Activated CD8-positive, alpha-beta T cell treated with anti-CD3 and anti-CD28 coated beads, Interleukin-2, amount 10 ng/mL, durations not matched to agents 7 days and 5 days (primary cell): ENCODE measurements at places on chromosomes 16 and 17. TPM values are rescaled to one million over a fixed set of nuclear protein-coding genes. Genes with fewer than 3 reads are reported as not detected.
A peak's percentile ranks its signal among the peaks of the same experiment; 100 is the strongest.

DNA sequence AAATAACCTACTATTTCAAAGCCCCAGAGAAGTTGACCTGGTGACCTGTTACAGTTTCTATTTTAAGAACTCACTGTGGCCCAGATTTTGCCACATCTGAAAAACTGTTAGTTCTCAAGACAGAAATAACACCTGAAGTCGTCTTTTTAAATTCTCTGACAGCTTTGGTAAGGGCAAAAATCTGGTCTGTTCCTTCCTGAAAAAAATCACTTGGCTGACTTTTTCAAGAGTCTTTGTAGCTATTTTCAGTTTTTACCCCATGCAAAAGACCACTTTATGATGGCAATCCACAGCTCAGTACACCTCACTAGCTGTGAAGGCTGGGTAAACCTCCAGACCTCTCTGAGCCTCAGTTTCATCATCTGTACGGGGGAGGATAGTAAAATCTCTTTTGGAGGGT is 60.7 kb upstream of the SREBF1 start:
- no peak for DNase-seq

GRCh38 chr17:57085448-57086068 is 512 bp downstream of the AKAP1 start:
- DNase-seq: peak; percentile 69

ZNF469 gene
- total RNA-seq: 0.66 TPM

DNA sequence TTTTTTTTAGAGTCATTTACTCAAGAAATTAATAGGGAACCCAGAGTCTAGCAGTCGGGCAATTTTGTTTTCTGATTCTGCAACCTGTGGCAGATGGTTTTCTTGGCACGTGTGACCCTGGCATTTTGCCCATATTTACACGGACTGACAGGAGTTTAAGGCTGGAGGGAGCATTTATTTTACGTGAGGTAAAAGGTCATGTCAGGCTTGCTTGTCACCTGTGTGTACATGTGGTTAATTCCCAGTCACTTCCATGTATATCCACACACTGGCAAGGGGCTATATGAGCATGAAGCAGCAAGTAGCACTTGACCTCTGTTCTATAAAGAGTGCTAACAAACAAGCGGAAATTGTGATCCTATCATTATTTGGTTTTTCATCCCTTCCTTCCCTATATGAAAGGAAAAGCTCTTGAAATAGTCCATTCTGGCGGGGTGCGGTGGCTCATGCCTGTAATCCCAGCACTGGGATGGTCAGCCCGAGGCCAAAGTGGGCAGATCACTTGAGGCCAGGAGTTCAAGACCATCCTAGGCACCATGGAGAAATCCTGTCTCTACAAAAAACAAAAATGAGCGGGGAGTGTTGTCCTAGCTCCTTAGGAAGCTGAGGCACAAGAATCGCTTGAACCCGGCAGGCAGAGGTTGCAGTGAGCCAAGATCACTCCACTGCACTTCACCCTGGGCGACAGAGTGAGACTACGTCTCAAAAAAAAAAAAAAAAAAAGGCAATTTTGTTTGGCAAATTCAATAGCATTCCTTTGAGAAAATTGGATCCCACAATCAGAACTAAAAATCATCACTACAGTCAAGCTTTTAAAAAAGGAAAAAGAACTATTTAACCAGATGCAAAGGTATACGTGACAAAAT is 2.1 kb downstream of the SPAG9 start:
- DNase-seq: no peak

NHLRC4 gene
- total RNA-seq: 1.6 TPM

DNA sequence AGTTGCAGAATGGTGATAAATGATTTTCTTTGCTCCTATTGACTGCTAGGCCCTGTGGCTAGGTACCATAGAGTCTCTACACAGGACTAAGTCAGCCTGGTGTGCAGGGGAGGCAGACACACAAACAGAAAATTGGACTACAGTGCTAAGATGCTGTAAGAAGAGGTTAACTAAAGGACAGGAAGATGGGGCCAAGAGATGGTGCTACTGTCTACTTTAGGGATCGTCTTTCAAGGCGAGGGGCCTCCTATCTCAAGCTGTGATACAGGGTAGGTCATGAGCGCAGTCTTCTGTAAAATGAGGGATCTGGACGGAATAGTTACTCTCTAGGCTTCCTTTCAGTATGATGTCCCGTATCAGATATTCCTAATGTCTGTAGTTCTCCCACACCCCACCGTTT is 817 bp downstream of the NME1 start:
- peak; percentile 28 for DNase-seq

DNA sequence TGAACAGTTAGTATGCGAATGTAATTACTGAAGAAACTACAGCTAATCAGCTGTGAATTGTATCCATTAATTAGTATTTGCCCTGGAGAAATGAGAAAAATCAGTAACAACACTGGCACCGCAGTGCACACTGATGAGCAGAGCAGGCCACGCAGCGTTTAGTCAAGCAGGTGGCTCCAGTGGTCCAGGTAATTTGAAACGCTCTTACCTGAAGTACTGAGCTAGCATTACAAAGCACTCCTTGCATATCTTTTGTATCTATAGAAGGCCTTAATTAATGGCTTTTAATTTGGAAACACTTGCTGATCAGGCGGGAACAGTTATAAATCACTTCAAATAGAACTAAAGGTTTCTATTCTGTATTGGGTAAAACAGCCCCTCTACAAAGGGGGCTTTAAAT is 76.4 kb downstream of the TOX3 start:
- DNase-seq: no peak

GRCh38 chr17:1793447-1793806 is 31.6 kb downstream of the SERPINF1 start:
- DNase-seq: no peak

PTX4 gene
- total RNA-seq: not detected

- no peak for DNase-seq
Observed at GRCh38 chr16:12126091-12126806, 149.7 kb downstream of the SNX29 start.

DNA sequence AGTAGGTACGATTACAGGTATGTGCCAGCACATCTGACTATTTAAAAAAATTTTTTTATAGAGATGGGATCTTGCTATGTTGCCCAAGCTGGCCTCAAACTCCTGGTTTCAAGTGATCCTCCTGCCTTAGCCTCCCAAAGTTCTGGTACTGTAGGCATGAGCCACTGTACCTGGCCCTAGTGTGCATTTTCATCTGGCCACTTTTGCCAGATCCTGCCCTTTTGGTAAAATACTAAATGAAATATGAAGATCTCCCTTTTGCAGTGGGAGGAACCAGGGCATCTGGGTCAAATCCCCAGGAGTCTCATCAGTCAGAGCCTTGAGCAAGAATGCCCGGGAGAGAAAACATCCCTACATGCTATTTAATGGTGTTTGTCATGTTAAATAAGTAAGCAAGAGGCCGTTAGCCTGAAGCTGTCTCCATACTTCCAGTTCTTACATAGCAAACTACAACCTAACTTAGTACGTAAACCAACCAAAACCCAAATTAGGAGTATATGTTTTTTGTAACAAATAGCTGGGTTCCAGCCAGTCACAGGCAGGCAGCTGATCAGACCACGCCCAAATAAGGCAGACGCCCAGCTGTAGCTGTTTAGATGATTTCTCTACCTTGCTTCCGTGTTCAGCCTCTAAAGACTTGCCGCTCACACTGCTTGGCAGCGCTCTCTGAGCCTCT is 46.5 kb upstream of the CLEC18A start:
- no peak for DNase-seq

- DNase-seq: no peak
Observed at GRCh38 chr16:12529582-12529981, 274.1 kb downstream of the CPPED1 start.

DNA sequence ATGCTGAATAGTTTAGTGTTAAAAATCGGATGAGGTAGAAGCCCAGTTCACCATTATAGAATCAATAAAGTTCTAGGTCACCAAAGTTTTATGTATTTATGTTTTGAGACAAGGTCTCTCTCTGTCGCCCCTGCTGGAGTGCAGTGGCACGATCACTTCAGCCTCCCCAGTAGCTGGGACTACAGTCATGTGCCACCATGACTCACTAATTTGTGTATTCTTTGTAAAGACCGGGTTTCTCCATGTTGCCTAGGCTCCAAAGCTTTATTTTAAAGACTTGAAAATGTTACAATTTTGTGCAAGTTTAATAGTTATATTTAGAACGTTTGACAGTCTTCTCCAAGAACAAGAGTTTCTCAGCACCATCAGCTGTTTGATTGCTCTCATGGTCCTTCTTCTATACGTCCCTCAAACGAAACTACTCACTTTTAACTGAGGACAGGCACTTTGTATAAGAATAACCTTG is 32.1 kb downstream of the NDE1 start:
- peak; percentile 45 for DNase-seq
